ENCODE measurements at places on chromosomes 7 and 10.

DNA sequence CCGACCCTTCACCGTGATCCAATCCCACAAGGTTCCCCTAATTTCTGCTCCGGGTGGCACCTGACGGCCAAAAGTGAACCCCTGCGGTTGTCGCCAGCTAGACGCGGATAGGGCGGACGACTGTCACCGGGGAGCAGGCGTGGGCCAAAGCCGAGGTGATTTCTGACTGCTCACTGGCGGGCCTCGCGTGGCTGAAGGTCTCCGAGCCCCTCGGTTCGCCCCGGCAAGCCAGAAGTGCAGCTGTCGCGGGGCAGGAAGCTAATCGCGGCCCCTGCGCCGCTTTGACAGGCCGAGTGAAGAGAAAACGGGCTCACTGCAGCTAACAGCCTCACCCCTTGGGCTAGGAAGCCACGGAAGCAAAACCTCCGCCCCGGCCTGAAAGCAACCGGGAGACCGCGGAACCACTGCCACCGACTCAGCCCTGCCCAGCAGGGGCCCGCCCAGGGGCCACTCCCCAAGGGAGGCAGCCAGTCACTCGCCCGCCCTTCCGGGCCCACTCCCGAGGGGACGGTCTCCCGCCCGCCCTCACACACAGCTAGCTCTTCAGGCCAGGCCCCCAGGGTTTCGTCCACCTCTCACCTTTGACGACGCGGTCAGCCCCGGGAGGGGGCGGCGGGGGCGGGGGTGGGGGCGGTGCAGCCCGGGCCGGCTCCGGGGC is 469 bp downstream of the PPP3CB start:
- DNase-seq = peak; percentile 57

DNA sequence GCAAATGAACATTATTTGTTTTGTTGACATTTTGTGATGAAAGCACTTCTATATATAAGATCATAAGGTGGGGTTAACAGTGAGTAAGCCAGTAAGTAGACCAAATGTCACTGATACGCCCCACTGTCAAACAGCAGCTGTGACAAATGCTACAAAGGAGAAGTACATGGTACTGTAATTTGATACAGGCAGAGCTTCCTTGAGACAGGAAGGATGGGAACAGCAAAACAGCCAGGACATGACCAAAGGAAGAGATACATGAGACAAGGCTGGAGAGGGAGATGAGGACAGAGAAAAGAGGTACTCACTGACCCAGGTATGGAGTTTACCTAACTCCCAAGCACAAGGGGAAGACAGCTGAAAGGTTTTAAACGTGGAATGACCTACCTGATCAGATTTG is 127.0 kb downstream of the SRPK2 start:
- DNase-seq = no peak

- no peak for DNase-seq
These were observed 1.9 kb upstream of the MALRD1 start for GRCh38 chr10:19046679-19047078.

GRCh38 chr10:95394161-95394880 is 103.5 kb upstream of the PDLIM1 start:
- DNase-seq = no peak

GRCh38 chr7:103710247-103710646 is 264.2 kb upstream of the SLC26A5 start:
- no peak for DNase-seq
